Activated B cell treated with CpG ODN at 0.5 μM for 24 hours (primary cell): ENCODE measurements at places on chromosomes 4 and X.

DNA sequence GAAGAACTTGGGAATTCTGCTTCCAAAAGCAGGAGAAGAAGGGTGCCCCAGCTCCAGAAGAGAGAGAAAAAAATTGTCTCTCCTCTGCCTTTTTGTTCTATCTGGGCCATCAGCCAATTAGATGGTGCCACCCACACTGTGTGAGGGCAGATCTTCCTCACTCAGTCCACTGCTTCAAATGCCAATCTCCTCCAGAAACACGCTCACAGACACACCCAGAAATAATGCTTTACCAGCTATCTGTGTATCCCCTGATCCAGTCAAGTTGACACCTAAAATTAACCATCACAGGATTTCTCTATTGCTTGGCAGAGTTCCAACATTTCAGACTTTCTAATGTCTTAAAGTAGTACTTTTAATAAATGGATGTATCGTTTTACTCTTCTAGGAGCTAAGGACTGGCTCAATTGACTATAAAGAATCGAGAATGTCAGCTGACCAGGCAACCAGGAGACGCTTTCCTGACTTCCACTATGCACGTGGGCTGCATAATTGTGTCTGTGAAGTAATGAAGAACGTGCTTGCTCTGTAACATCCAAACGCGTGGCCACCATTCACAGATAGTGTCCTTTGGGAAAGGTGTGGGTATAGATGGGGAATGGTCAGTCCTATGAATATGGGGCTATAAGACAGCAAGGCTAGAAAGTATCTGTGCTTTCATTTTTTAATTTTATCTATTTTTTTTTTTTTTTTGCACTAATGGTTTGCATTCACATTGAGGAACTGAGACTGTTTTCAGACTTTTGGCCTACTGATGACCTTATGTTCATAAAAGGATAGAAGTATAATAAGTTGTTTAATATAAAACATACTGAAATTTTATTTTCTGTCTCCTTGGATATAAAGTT, 9.9 kb upstream of the SMIM20 start:
- DNase-seq = no peak

DNA sequence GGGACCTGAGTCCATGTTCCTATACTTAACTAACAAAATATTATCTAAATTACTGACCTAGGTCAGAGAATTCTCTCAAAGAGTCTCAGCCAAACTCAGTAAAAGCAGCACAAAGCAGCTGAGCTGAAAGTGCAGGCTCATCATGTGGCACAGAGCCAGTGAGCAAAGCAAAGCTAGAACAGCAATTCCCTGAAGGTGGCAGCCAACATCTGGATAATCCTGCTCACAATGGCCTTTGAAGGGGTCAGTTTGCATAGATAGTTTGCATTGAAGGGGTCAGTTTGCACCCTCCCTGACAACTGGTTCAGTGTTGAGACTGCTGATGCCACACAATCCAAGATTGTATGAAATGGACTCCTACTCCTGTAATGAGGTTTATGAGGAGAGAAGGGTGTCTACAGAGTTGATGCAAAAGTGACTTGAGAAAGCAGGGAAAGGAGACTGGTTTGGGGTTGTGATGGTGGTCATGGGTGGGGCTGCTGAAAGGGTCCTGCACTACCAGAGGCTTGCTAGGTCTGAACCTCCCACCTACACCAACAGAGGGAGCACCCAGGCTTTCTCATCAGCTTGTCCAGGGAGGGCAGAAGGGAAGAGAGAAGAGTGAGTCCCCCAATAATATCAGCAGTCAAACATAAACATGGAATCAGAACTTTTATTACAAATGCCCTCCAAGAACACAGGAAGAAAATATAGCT, 39.7 kb downstream of the TRIM61 start:
- DNase-seq = no peak

DNA sequence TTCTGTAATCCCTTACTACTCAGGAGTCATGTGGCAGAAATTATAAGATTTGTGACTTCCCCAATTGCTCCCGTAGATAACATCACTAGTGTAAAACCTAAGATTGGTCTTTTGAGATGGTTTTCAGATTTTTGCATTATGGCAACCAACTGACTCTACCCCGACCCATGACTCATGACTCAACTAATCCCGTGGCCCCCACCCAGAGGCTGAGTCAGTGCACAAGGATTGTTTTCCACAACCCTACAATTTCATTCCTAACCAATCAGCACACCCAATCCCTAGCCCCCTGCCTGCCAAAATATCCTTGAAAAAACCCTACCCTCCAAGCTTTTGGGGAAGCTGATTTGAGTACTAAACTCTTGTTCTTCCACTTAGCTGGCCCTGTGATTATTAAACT, 109.4 kb upstream of the FAM9C start:
- no peak for DNase-seq

DNA sequence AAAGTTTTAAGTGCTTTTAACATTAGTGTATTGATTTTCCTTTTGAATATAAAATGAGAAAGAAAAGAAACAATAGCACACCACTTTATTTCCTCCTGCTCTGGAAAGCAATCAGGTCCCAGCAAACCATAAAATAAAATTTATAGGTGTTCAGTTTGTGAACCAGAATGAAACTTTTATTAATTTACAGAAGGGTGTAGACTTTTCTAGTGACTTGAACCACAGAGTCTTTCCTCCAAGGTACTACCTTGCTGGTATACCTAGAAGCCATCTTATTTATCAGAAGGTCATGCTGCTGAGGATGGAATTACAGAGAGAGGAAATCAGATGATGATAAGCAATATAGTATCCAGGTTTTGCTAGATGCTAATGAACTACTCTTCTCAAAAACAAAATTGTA, 27.6 kb upstream of the RPS6KA3 start:
- DNase-seq = no peak

DNA sequence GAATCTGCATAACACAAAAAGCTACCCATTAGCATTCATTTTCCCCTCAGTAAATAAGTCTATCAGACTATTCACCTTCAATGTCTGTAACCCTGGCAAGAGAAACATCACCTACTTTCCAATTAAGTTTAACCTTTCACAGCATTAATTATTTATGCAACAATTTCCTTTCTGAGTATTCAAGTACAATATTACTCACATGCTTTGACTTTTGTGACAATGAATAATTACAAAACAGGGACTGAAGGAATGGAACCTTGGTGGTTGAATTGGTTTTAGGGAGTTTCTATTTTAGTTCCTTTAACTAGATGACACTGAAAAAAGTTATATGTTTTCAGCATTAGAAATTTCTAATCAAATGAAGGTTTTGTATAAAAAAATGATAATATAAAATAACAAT, 932.3 kb upstream of the EPHA5 start:
- DNase-seq = no peak

DNA sequence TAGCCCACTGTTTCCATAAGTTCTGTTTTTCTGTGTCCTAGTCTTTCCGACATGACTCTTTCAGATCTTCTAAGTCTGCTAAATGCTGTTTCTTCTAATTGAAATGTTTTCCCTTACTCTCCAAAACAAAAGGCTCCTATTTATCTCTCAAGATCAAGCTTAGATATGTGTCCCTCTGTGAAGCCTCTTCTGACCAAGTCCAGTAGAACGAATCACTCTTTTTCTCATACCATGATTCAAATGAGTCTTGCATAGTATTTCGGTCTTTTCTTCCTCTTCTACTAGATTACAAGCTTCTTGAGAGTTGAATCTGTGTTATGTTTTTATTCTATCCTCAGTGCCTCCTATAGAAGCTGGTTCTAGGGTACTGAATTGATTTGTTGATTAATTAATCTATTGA, 45.3 kb upstream of the PRDM8 start:
- DNase-seq = no peak

DNA sequence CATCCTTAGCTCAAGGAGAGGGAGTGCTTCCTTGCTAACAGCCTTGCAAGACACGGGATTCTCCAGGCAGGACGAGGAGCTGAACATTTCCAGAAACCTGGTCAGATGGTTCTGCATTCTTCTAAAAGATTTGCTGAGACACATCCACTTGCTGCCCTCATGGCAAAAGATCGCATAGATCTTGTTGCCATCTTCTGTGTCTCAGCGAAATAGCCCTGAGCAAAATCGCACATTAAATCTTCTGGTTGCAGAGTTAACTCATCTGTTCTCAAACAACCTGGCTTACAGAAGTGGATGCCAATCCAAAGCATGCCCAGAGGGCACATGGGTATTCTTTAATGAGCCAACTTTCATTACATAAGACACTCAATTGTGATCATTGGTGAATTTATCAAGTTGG, 167.5 kb downstream of the PRKX start:
- no peak for DNase-seq

DNA sequence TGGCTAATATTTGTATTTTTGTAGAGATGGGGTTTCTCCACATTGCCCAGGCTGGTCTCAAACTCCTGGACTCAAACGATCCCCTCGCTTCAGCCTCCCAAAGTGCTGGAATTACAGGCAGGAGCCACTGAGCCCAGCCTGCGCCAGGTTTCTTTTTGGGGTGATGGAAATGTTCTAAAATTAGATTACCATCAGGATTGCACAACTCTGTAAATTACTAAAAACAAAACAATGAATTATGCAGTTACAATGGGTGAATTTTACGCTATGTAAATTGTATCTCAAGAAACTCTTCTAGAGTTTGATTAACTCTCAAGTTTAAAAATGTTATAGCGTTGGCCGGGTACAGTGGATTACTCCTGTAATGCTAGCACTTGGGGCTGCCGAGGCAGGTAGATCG, 118.9 kb upstream of the TBL1X start:
- no peak for DNase-seq

DNA sequence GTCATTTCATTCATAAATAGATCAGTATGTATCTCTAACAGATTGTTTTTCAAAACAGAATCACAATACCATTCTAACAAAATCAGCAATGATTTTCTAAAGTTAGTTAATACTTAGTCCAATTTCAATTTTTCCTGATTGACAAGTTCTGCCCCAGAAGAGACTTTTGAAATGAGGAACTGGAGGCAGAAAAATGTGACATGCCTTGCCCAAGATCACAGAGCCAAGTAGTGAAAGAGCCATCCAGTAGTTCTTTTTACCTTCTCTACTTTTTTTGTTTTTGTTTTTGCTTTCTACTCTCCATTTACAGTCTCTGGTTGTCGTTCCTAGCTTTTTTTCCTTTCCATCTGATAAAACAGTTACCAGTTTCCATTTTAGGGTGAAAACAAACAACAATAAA, 129.3 kb upstream of the TMEM164 start:
- no peak for DNase-seq

DNA sequence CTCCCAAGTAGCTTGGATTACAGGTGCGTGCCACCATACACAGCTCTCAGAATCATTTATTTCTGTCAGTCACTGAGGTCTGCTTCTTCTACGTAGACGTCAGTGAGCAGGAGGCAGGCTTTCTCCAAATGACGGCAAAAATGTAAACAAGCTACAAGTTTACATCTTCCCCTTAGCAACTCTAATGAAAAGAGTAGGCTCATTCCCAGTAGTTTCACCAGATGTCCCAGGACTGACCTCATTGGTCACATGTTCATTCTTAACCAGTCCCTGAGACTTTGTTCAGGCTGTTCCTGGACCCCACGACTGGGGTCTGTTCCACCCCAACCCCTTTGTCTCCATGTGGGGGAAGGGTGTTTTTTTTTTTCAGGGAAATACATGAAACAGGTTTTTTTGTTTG, 67.1 kb downstream of the TENM3 start:
- DNase-seq = no peak

GRCh38 chr4:184933311-184933710, 85.0 kb upstream of the HELT start:
- no peak for DNase-seq

DNA sequence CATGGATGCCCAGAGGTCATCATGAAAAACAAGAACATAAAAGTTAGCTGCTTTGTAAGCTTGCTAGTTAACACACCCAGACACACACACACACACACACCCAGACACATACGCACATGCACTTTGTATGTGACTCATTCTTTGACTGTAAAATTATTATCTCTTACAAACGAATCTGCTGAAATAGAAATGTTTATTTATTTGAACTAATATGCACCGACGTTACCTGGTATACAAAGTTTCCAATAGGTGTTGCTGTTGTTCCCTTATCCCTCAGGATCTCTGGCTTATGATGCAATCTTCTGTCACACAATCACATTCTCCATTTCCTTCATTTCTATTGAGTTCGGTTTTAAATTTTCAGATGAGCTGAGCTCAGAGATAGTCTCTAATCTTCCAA, 209.3 kb downstream of the PTTG2 start:
- no peak for DNase-seq

- no peak for DNase-seq
Observed at GRCh38 chr4:107640197-107640596, 79.8 kb downstream of the PAPSS1 start.

DNA sequence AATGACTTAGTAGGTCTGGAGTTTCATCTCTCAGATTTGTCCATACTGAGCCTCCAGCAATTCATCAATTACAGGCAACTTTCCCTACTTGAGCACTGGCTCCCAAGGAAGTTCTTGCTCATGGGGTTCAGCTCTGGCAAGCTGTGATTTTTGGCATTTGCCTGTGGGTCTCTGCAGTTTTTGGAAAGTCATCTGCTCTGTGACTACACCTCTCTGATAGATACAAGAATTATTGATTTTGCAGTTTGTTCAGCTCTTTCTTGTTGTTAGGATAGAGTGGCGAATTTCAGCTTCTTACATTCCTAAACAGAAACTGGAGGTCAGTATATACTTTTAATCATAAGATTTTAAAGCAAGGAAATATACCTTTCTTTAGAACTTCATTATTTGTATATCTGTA, 209.7 kb upstream of the NPY2R start:
- DNase-seq = no peak

GRCh38 chr4:6788123-6788522, 5.6 kb downstream of the KIAA0232 start:
- no peak for DNase-seq

DNA sequence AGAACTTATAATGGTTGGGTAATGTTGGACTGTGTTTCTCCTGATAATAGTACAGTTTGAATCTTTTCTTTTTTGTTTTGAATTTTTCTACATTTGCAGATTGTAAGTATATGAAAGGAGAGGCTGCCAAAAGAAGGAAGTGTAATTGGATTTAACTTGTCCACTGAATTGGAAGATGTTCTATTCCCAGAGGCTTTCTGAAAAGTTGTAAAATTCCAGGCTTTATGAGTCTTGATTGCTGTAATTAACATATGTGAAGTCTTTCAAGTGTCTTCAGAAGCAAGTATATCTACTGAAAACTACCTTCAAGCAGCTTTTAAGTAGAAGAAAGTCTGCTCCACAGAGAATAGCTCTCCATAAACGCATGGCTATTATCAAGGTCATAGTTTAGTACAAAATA, 2456.4 kb downstream of the PCDH7 start:
- no peak for DNase-seq

DNA sequence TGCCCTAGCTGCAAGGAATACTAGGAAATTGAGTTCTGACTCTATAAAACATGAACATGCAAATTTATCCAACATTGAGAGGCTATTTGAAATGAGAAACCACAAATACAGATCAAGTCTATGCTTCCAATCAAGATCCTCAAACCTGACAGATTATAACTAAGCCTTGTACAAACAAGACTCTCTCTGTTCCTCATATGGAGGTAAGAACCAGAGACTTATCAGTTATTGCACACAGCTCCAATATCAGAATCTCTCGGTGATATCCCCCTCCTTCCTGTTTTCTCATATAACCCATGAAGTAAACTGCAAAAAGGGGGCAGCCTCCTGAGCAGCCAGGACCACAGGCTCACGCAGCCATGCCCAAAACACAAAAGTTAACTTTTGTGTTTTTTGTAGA, 36.5 kb downstream of the FBXW7 start:
- no peak for DNase-seq
